ENCODE measurements at places on chromosomes 4 and X.
A peak's percentile ranks its signal among the peaks of the same experiment; 100 is the strongest.

- DNase-seq: no peak
These were observed 40.7 kb downstream of the TIGD4 start for GRCh38 chr4:152738827-152739226.

GRCh38 chr4:39427520-39428114 lies 20.9 kb downstream of the KLB start:
- no peak for DNase-seq

DNA sequence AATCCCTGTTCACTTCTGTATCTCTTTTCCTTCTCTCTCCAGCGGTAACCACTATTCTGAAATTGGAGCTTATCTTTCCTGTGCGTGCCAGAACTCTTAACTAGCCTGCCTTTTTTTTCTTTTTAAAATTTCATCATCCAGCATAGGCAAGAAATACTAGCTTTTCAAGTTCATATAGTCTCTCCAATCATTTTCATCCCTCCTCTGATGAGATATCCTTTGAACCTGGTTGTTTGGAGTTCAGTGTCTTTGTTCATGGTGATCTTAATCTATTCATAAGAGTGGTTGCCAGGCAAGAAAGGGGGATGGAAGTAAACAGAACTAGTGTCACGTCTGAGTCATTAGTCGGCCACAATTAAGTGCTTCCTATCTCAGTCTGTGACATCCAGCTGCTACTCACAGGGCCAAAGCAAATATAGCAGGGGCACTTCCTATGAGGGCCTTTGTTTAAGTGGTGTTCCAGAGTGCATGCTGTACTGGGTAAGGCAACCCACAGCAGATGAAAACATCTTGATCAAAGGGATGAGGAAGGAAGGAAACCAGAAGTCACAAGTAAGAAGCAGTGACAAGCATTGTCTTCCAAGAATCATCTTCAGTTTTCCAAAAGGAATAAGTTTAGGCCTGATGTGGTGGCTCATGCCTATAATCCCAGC lies 56.4 kb upstream of the XIAP start:
- DNase-seq: peak; percentile 12

GRCh38 chr4:98663226-98664006 lies 5.0 kb upstream of the TSPAN5 start:
- DNase-seq: peak; percentile 75

- no peak for DNase-seq
These were observed 222.1 kb upstream of the INTU start for GRCh38 chr4:127410644-127411043.

DNA sequence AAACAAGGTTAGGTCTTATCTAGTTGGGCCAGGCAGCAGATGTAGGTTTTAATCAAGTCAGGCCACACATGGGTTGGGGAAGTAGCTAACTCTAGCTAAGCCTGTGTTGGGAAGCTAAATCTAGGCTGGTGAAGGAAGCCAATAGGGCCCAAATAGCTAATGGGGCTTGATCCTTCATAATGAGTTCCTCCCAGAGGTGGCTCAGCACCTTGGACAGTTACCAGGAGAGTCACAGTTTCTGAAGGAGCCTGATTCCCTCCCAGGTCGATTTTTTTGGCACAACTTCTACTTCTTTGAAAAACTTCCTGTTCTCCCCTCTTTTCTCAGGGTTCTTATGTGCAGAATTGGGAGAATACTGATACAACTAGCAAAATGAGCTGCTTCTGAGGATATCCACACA lies 242.5 kb upstream of the PRPS2 start:
- DNase-seq: peak; percentile 2

- DNase-seq: peak; percentile 63
These were observed 2.2 kb upstream of the SFRP2 start for GRCh38 chr4:153790962-153791551.

DNA sequence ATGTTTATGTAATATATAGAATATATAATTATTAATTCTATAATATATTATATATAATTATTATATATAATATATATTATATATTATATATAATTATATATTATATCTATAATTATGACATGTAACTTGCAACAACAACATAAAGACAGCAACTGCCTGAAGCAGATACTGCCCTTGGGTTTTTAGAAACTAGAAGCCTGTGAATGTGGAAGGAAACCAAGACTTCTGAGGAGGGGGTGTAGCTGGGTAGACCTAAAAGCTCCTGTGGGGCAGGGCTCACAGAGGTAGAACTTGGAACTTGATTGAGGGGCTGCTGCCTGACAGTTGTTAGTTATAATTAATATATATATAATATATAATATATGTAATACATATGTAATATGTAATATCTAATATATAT lies 167.2 kb upstream of the SLIT2 start:
- peak; percentile 7 for DNase-seq

DNA sequence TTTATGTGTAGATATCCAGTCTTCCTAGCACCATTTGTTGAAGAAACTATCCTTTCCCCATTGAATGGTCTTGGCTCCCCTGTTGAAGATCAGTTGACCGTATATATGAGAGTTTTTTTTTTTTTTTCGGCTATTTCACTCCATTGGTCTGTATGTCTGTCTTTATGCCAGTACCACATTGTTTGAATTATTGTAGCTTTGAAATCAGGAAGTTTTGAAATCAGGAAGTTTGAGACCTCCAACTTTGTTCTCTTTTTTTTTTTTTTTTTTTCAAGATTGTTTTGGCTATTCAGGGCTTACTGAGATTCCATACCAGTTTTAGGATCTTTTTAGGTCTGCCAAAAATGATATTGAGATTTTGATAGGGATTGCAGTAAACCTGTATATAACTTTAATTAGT lies 4.3 kb upstream of the SCD5 start:
- DNase-seq: no peak

DNA sequence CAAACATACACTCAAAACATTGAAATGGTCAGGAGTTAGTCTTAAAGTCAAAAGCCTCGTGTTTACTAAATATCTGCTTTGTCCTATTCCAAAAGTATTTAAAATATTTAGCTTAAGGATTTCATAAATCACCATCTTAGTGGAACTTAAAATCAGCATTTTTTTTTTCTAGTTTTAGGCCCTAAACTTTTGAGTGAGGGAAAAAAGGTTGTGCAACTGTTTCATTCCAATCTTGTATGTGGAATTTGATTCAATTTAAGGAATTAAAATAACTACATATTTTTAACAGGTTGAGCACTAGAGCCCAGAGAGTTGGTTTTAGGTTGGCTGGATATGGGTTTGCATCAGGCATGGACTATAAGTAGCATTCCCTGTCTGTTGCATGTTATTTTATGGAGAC lies 35.7 kb upstream of the ANK2 start:
- no peak for DNase-seq

DNA sequence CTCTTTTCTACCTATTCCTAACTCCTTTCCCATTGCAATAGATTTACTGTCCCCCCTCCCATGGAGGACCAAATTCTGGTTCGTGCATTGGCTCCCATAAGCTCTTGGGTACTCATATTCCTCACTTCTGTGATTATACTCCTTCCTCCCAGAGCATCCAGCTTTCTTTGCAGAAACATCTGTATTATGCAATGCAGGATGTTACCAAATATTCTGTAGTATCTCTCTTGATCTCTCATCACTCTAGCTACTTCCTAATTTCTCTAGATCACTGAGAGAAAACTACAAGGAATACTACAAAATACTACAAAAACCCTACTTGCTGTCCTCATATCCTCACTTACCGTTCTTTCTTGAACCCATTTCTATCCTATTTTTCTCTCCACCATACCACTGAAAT lies 395.9 kb upstream of the HS3ST1 start:
- no peak for DNase-seq

GRCh38 chr4:47692691-47693090 lies 145.2 kb downstream of the CORIN start:
- DNase-seq: no peak

GRCh38 chr4:12116009-12116552 lies 687.4 kb upstream of the HS3ST1 start:
- no peak for DNase-seq

GRCh38 chr4:4247696-4248028 lies 361 bp downstream of the TMEM128 start:
- no peak for DNase-seq

DNA sequence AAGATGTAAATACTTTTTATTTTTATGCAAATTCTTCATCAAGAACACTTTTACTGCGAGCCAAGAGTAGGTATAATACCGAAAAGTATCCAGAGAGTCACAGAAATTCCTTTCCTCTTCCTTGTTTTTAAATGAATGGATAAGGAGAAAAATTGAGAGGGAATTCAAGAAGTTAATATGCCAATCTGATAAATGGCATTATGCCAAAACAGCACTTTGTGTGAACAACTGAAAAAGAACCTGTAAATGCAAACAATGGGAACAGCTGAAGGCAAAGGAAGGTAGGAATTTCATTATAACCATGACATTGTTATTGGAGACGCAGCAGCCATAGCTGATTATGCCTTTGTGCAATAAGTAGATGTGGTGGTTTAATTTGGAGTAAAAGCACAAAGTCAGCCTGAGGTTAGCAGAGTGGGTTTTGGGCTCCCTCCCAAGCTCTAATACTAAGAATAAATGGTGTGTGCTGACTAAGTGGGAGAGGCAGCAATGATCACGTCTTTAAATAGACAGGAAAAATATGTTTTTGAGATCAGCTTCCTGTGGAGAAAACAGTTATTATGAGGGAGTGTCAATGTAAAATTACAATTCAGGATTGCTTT lies 209.8 kb upstream of the NDST4 start:
- no peak for DNase-seq

DNA sequence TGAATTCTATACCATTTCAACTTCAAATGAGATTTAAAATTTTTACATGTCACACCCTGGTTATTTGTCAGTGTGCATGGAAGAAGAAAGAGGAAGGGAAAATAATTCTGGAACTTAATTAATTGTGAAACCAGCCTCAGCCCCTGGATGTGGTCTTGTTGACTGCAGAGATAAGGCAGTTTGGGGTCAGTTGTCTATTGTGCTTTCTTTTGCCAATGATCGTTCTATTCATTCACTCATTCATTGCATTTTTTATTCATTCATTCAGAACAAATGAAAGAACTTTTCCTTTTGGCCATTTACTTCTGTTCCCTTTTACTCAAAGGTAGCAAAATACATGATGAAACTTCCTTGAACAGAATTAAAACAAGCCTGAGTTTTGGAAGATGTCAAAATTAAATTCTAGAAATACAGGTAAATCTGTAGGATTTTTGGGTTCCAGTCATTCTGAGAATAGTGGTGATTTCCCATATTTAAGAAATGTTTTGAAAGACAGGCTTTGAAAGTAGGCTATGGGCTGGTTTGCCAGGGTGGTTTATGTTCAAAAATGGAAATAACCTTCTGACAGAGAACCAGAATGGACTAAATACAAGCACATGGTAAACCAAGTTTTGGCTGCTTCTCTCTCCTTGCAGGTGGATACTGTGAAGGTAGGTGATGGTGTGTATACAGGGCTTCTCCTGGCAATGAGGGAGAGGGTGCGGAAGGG lies 35.7 kb downstream of the PARM1 start:
- DNase-seq: no peak
